ENCODE measurements at places on chromosomes 5 and 9.

DNA sequence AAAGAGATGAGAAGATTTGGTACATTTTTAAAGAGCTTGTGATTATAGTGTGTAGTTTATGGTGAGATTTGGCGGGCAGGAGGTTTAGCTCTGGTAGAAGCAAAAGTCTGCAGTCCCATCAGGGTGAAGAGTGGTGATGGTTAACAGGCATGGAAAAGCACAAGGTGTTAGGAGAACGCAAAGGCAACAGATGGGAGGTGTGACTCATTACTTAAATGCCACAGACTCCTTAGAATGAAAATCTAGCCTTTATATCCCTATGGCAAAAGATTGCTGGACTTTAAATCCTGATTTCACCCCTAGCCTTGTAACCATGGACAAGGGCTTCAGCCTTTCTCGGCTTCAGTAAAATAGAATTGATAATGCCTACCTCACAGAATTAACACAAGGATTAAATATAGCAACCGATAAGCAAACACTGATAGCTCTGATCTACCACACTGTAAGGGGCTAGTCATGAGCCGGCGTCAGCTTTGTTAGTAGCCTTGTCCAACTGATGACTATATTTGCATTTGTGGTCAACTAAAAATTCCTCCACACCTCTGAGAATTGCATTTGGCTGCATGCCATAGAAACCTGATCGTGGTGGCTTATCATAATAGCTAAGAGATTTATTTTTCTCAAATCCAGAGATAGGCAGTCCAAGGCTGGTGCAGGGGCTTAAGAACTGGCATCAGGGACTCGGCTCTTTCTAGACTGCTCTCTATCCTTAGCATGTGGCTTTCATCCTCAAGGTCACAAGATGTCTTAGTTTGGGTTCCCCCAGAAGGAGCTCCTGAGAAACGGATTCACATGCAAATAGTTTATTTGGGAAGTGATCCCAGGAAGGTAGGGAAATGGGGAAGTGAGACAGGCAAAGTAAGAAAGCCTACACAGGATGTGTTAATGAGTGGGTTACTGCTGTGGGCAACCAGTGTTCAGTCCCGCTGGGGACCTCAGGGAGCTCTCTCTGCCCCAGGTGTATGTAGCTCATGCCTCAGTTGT lies 19.6 kb downstream of the MFAP3 start:
- DNase-seq = no peak

DNA sequence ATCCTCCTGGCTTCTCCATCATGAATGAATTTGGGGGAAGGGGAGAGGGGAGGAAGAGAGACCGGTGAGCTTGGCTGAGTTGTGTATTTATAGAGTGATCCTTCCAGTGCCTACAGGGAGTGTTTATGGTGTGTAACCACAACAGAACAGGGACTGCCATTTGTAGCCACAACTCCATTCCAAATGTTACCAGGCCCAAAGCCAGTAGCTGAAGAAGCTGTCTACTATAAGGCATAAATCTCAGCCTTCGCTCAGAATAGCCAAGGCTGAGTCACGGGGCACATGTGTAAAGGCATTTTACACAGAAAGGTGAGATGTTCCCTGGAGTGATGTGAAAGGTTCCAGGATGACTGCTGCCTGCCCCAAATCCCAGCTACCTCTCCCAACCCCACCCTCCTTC lies 2.5 kb downstream of the TMEM252 start:
- DNase-seq = no peak

DNA sequence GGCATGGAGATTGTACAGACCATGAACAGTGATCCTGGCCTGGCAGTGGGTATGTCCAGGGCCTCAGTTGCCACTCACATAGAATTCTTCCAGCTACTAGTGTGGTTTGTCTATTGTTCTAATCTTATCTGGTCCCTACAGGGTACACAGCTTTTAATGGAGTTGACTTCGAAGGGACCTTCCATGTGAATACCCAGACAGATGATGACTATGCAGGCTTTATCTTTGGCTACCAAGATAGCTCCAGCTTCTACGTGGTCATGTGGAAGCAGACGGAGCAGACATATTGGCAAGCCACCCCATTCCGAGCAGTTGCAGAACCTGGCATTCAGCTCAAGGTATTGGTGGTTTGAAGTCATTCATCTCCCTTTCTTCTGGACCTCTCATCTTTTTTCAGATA lies 43.8 kb downstream of the THBS4 start:
- DNase-seq = no peak

- DNase-seq = no peak
Observed at GRCh38 chr9:4581861-4582565, 80.1 kb upstream of the PLPP6 start.

DNA sequence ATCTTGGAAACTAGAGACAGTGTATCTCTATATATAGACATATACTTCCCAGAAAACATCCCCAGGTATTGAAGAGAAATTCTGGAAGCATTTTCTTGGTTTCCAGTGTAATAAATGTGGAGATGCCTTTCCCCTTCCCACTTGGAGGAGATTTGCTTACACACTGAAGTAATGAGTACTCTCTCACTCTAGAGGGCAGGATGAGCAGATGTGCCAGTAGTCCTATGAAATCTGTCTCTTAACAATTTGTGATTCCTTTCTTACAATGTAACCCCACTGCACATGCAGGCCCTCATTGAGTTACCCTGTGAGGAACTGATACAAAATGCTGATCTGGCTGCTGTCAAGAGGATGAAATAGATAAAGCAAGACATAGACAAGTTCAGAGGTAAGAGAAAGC lies 567.2 kb downstream of the SLCO4C1 start:
- no peak for DNase-seq

GRCh38 chr9:91089405-91090129 lies 272.2 kb downstream of the AUH start:
- peak; percentile 46 for DNase-seq

GRCh38 chr5:51652980-51653379 lies 269.7 kb downstream of the ISL1 start:
- DNase-seq = no peak

DNA sequence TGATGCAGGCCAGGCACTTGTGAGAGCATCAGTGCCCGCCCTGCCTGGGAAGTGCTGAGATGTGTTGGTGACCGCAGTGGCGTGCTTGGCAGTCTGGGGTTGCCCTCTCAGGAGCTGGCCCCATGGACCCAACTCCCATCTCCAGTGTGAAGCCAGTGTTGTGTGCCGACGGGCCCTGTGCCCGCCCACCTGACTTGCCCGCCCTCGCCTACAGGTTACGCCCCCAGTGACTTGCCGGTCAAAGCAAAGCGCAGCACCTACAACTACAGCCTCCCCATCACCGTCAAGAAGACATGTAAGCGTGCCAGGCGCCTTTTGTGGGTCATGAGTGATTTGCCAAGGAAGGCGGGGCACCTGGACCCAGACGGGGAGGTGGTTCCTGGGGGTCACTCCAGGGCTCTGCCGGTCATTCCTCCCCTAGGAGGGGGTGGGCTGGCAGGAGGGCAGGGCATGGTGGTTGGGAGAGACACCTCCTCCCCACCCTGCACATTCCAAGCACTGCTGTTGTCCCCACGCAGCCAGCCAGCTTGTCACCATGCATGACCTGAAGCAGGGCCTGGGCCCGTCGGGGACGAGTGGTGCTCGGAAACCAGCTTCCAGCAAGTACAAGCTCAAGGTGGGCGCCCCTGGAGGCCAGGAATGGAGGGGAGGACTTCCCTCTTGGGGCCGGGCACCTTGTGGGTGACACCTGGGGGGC lies 7.4 kb upstream of the CEL start:
- no peak for DNase-seq

DNA sequence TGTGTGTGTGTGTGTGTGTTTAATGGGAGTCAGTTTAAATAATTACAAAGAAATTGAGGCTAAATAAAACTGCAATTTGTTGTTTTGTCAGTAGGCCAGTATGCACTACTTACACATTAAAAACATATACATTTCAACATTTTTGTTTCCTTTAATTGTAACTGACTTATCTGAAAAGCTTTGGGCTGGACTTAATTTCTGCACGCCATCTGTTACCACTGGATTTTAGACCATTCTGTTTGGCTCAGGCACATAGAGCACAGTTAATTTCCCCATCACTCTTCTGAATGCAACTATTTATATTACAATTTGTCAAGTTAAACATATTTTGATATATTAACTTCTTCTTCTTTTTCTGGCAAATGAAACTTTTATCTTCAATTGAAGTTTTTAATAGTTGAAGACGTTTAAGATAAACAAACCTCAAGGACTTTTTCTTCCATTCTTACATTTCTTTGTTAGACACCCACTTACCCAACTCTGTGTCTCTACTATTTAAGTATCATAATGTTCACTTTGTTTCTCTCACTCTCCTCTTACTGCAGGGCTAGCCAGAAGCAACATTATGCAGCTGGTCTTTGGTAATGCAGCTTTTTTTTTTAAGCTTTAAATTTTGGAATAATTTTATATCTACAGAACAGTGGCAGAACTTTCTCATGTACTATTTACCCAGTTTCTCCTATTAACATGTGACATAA lies 253.4 kb upstream of the ANKH start:
- DNase-seq = no peak

- DNase-seq = no peak
Observed at GRCh38 chr9:104868687-104869404, 59.1 kb downstream of the ABCA1 start.

DNA sequence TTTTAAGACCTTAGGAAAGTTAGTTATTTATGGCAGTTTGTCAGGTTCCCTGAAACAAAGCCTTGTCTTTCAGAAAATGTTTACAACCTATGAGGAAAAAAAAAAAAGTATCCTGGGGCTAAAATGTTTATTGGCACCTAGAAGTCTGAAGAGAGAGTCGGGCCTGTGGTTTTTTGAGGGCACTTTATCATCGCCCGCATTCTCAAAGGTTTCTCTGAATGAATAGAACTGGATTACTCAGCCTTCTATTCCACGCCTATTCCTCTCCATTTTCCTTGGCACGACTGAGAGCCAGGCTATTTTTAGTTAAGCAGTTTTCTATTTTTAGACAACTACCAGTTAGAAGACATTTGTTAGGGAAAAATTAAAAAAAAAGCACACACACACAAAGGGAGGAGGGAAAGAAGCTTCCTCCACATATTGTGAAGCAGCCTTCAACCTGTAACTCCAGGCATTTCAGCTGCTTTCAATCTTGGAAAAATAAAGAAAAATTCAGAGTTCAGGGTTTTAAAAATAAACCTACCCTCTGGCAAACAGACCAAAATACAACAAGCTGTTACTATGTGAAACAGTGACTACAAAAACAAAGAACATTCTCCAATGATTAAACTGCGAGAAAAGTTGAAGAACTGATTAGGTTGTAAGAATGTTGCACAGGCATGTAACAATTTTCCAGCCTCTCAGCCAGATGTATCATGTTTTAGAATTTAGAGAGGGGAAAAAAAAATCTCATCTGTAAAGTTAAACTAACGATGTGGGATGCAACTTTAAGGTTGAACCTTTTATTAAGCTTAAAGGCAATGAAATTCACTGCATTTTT lies 97.0 kb downstream of the MEF2C start:
- no peak for DNase-seq

DNA sequence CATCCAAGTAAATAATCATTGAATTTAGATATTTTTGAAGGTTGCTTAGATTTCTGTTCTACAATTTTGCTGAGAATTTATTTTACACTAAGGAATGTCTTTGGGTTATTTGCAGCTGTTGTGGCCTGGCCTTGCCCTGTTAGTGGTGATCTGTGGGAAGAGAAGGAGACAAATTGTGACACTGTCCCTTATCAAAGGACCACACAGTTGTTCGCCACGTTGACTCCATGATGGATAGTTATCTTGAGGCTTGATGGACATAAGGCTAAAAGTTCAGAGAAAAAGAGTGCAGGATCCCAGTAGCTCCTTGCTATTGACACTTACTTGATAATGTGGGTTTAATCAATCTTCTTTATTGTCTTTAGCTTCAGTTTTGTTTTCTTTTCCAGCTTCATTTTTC lies 186.6 kb upstream of the MEF2C start:
- DNase-seq = no peak

DNA sequence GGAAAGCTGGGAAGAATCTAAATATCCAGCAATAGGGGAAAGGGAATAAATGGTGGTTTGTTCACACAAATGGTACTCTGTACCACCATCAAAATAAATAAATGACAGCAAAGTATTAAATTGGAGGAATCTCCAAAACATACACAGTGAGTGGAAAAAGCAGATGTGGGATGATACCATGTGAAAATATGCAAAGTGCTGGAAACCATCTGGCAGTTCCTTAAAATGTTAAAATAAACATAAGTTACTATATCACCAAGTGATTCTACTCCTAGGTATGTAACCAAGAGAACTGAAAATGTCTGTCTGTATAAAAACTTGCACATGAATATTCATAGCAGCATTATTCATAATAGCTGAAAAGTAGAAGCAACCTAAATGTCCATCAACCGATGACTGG lies 41.9 kb upstream of the TEX48 start:
- DNase-seq = no peak

DNA sequence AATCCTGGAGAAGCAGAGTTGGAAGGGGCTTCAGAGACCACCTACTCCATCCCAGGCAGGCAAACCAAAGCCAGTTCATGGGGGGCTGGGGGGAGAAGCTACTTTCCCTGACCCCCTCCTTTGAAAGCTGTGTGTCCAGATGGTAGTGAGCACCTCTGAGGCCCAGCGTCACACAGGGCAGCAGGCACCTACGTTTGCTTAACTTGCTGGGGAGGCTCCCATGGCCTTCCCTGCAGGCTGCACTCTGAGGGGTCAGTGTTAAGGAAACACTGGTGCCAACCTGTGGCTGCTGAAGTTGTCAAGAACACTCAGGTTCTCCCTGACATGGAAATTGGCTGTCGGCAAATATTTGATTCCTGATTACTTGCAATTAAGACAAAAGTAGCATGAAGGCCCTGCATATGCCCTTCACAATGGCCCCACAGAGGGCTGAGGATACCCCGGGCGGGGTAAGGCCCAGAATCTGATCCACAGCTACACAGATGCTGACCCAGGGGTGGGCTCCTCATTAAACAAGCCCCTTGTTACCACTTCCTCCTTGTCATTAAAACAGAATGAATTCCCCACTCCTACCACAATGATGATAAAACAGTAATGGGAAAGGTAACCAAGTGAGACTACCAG lies 208.5 kb downstream of the FSTL4 start:
- DNase-seq = no peak

DNA sequence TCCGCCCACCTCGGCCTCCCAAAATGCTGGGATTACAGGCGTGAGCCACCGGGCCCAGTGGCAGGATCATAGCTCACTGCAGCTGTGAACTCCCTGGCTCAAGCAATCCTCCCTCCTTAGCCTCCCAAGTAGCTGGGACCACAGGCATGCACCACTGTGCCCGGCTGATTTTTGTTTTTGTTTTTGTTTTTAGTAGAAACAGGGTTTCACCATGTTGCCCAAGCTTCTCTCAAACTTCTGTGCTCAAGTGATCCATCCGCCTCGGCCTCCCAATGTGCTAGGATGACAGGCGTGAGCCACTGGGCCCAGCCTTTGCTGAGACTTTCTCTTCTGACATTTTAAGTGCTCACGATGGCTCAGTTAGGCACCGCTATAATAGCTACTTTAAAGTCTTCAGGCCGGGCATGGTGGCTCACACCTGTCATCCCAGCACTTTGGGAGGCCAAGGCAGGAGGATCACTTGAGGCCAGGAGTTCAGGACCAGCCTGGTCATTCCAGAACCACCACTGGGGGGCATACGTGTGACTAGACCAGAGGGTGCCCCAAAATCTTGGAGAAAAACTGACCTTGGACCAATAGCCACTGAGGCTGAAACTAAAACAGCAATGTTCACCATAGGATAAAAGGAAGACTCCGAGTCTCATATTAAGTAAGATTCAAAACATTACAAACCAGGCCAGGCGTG lies 3.1 kb upstream of the ENTPD8 start:
- DNase-seq = no peak
